WTC11 (cell line): ENCODE measurements at places on chromosomes 6 and 20.

DNA sequence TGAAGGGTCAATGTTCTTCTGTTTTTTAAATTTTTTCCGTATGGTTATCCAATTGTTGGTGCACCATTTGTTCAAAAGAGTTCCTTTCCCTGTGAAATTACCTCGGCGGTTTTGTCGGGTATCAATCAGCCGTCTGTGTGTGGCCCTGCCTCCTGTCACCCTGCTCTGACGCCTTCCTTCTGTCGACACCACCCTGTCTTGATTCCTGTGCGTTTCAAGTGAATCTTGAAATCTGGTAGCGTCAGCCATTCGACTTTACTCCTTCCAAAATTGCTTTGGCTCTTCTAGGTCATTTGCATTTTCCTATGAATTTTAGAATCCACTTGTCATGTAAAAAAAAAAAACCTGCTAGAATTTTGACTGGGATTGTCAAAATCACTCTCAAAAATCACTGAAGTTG lies 181.1 kb downstream of the CDH4 start:
- DNase-seq, result no peak

DNA sequence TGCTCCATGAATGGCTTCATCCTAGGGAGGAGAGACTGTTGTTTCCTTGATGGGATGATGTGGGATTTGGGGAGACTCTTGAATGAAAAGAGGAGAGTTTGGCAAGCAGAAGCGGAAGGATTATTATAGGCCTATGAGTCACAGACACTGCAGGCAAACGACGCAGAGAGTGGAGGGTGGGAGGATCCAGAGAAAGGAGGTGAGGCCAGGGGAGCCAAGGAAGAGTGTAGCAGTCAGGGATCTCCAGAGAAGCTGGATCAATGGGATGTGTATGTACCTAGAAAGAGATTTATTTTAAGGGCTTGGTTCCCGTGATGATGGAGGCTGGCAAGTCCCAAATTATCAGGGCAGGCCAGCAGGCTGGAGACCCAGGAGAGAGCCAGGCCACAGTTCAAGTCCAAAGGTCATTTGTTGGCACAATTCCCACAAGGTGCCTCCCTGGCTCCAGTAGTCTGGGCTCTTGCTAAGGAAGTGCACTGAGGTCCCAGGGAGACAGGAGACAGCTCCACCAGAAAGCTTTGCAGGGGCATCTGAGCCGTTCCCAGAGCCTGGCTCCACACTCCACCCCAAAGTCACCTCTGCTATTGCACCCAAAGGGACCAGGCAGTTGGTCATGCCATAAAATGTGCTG lies 76.0 kb downstream of the ADTRP start:
- no peak for DNase-seq

DNA sequence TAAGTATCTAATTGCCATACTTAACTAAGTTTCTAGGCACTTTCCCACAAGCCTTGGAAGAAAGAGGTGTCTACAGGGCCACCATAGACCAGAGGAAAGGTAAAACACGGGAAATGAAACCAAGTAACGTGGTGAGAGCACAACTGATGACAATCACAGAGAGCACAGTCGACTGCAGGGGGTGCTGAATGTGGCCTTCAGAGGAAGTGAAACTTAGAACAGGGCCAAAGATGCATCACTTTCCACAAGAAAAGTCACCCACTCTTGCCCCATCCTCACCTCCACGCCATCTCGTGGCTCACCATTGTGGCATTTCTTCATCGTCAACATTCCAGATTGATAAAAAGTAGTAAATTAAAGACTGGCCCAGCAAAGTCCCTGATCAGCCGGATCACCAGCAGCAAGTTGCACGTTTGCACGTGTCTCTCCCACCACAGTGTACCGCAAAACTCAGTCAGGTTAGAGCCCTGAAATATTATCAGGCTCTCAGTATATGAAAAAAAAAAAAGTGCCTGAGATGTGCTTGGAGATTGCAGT lies 31.4 kb downstream of the HIVEP2 start:
- DNase-seq, result no peak

DNA sequence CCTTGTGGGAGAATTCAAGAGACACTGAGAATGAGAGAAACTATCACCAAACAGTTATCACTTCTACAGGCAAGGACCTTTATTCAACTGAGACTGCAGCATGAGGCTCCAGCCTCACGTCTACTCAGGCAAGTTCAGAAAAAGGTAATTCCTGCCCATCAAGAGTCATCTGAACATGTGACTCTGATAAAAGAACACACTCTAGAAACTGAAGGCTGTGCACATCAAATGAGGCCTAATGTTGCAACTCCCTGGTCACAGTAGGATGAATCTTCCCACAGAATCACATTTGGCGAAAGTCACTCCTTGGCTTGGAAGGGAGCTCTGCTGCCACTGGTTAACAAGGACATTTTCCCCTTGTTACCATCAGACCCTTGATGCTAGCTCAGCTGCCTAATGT lies 71.2 kb upstream of the EMILIN3 start:
- no peak for DNase-seq

DNA sequence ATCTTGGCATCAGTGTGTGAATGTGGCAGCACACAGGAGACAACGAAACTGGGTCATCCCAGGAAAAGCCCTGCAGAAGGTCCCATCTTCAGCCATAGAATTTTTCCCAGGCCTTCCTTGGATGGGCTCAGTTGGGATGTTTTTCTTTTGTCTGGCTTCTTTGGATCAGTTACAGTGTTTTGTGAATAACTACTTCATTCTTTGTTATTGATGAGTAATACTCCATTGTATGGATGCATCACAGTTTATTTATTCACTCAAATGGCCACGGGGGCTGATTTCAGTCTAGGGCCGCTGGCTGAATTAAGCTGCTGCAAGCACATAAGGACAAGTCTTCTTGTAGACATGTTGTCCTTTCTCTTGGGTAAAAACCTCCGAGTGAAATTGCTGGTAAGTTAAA lies 81.3 kb upstream of the CD93 start:
- no peak for DNase-seq

- DNase-seq, result no peak
These were observed 29.4 kb downstream of the TIAM2 start for GRCh38 chr6:155024391-155025027.

DNA sequence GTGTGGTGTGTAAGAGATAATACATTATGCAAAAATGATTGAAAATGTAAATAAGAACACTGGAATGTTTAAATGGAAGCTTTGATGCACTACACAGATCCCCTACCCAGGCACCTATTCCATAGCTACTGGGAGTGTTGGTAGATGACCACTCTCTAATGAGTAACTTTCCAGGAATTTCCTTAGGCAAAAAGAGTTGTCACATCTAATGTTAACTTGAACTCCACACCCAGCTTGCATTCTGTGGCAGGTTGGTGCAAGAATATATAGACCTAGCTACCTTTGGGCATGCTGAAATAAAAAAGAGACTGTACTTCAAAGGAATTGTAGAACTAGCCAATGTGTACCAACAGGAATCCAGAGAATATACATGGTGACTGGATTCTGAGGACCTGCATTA lies 1254.2 kb upstream of the EYS start:
- no peak for DNase-seq

DNA sequence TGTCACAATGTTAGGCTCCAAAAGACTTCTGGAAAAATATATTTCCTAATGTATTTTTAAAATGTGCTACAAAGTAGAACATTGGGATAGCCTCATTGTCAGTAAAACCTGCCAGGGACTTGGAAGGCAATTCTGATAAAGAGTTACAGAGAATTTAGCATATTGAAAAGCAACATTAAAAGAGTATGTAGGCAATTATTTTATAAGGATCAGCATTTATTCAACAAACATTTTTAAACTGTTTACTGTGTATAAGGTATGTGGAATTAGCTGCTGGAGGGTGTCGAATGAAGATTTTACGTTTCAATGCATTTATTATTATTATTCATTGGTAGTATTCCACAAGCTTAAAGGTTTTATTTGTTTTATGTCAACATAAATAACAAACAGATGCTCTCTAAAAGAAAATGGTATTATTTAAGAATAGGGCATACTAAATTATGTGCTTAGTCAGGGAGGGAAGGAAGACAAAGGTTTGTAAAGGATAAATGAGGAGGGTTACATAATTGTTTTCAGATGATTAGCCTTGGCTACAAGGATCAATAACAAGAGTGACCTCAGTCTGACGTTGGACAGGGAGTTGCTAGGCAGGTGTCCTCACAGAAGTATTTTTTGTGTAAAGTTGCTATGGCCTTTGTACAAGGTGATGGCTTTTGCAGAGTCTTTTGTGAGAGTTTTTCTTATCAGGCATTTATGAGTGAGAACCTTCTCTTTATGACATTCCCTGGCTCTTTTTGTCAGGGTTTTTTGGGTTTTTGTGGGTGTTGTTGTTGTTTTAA lies 313.4 kb upstream of the PLCB4 start:
- no peak for DNase-seq
